ENCODE measurements at places on chromosomes 13 and 19.

GRCh38 chr13:77583581-77583980 is 48.1 kb downstream of the SCEL start:
- no peak for DNase-seq

DNA sequence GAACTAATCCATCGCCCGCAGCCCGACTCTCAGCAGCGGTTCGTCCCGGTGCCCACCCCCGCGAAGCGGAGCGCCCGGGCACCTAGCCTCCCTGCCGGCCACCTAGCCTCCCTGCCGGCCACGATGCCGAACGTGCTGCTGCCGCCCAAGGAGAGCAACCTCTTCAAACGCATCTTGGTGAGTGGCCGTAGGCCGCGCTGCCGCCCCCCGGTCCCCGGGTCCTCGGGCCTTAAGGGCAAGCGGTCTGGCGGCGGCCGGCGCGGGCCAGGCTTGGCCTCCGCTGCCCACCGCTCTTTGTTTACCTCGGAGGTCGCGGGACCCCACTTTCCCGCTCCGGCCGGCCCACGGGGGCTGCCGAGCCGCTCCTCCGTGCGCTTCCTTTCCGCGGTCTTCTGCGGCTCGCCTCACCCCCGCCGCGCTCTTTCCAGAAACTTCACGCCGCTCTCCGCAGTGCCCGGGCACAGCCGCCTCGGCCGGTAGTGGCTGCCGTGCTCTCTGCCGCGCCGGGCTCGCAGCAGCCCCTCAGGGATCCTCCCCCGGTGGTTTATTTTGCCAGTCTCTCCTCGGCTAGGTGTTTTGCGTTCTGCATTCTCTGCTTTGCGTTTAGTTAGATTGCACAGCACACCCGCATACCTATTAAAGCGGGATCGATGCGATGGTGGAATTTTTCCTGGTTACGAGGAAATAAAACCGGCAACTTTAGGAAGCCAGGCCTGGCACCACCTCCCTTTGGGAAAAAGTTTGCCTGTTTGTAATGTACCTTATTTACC is 524 bp downstream of the NAA16 start:
- DNase-seq = no peak

- no peak for DNase-seq
Observed at GRCh38 chr13:50359041-50359367, 343.8 kb downstream of the KCNRG start.

DNA sequence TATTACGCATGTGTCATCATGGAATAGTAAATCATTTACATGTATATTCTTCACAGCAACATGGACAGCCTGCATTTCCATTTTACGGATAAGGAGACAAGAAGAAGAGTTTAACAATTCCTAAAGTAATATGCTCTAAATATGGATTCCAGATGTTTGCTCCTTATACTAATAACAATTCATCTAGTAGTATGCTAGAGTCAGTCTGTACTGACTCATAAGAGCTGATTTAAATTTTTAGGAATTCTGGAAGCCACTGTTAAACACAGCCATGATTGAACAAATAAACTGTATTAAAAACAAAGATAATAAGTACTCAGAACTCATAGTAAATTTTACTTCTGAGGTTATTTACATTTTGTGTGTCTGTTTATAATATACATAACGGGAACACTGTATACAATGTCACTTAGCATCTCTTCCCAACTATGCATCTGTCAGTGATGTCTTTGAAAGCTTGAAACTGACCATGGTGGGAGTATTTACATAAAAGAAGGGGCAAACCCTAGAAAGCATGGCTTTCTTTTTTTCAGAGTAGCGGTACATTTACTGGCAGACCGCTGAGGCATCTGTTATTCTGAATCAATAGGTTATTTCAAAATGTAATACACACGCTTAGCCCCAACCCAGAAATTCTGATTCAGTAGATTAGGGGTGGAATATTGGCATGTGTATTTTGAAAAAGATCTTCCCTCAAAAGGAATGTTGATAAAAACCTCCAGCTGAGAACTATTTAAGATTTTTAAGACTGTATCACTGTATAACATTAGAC is 12.9 kb downstream of the ZC3H13 start:
- DNase-seq = no peak

- DNase-seq = no peak
Observed at GRCh38 chr19:13269348-13269747, 119.1 kb downstream of the IER2 start.

GRCh38 chr13:100940658-100941057 is 266.1 kb upstream of the TMTC4 start:
- no peak for DNase-seq

DNA sequence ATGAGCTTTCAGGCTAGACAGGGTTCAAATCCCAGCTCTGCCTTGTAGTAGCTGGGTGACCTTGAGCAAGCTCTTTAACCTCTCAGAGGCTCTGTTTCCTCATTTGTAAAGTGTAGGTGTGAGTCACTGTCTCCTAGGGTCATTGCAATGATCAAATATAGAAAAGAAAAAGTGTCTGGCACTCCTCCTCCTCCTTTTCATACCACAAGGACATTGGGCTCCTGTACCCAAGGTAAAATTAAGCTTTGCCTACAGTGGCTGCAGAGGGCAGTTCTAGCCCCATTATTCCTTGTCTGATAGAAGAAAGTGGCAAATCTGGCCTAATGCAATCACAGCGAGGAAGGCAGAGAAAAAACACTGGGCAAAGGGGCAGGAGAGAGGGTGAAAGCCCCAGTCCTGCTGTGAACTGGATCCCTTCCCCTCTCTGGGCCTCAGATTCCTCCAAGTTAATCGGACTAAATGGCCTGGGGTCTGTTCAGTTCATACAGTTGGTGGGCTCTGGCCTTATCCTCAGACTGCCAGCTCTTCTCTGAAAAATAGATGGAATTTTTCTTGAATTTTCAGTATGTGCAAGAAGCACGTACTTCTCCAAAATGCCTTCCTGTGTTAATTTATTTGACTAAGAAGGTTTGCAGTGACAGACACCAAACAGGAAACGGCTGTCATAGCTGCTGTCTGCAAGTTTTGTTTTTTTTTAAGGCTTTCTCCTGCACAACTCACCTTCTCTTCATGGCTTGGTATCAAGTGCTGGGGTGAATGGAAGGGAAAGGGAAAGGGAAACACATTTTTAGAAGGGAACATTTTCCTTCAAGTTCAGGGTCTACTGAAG is 35.3 kb downstream of the RGCC start:
- no peak for DNase-seq

DNA sequence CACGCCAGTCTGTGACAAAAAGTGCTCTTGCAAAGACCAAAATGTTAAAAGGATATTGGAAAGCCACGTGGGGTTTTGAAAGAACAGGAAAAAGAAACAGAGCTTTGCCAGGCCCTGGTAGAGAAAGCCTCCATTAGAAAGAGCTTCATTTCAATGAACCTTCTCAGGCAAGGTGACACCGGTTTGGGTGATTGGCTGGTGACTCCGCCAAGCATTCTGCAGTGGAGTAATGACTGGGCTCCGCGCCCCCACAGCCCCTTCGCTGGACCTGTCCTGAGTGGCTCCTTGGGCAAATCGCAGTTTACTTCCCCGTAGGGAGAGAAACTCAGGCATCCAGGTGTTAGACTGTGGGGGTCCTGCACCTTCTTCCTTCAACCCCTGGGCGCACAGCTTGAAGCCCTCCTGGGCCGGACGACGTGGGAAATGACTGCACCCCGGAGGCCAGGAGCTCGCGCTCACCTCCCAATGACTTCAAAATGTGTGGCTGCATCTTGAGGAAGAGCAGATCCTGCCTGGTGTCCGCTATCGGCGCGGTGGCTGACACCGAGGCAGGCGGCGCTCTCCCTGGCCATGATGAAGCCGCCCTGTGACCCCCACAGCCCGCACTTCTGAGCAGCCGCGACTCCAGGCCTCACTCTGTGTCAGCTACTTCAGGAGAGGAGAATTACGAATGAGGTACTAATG is 444.6 kb upstream of the SGCG start:
- no peak for DNase-seq

- no peak for DNase-seq
Observed at GRCh38 chr13:107376341-107377125, 808.6 kb upstream of the ARGLU1 start.

- no peak for DNase-seq
Observed at GRCh38 chr19:53947624-53948023, 15.1 kb upstream of the CACNG8 start.

DNA sequence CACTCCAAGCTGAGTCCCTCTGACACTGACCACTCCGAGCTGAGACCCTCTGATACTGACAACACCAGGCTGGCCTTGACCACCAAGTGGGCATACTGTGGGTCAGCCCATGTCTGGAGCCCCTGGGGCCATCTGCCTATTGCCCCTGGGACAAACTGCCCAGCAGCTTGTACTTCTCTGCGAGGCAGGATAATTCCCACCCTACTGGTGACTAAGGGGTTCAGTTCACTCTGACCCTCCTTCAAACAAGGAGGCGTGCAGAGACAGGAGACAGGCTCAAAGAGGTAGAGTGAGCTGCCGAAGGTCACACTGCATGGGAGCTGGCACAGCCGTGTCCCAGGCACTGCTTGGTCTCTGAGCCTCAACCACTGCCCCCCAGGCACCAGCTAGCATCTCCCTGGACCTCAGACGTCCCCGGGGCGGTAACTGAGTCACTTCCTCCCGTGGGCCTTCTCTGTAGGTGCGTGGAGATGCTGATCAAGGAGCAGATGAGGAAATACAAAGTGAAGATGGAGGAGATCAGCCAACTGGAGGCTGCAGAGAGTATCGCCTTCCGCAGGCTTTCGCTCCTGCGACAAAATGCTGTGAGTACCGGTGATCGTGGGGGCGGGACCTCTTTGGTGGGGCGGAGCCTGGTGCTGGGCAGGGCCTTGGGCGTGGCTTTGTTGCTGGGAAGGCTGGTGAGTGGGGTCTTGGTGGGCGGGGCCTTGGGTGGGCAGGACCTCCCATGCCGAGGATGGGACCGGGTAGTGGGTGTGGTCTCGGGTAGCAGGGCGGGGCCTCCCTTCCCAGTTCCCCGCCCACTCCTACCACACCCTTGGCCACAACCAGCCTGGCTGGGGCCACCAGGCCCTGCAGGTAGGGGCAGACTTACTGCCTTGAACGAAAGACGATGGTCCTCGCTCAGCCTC is 5.8 kb upstream of the USE1 start:
- no peak for DNase-seq

DNA sequence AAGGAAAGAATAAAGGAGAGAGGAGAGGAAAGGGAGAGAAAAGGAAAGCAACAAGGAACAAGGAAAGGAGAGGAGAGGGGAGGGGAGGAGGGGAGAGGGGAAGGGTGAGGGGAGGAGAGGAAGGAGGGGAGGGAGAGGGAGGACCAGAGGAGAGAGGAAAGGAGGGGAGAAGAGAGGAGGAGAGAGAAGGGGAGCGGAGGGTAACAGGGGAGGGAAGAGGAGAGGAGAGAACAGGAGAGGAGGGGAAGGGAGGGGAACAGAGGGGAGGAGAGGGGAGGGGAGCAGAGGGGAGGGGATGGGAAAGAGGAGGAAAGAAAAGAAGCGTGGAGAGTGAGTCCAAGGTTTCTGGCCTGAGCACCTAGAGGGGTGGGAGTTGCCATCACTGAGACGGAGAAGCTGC is 26.7 kb downstream of the FAAP24 start:
- no peak for DNase-seq
